ENCODE measurements at places on chromosomes 16 and 17.

DNA sequence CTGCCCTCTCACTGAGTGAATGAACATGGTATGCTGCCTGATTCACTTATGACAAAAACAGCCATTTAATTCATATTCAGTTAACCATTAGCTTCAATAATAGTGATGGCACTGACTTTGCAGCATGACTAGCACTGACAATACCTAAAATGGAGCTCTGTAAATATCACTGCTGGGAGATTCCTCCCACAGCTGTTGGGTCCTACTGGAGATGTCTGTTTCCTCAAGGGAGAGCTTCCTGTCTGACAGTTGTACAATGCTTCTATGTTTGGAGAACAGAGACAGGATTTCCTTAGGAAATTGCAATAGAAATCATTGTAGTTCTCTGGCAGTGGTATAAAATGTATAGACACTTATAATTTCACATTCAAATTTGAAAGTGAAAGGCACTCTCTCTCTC, 695.9 kb upstream of the CDH8 start:
- no peak for DNase-seq

GRCh38 chr17:27522028-27522635, 65.9 kb downstream of the KSR1 start:
- DNase-seq, result no peak

DNA sequence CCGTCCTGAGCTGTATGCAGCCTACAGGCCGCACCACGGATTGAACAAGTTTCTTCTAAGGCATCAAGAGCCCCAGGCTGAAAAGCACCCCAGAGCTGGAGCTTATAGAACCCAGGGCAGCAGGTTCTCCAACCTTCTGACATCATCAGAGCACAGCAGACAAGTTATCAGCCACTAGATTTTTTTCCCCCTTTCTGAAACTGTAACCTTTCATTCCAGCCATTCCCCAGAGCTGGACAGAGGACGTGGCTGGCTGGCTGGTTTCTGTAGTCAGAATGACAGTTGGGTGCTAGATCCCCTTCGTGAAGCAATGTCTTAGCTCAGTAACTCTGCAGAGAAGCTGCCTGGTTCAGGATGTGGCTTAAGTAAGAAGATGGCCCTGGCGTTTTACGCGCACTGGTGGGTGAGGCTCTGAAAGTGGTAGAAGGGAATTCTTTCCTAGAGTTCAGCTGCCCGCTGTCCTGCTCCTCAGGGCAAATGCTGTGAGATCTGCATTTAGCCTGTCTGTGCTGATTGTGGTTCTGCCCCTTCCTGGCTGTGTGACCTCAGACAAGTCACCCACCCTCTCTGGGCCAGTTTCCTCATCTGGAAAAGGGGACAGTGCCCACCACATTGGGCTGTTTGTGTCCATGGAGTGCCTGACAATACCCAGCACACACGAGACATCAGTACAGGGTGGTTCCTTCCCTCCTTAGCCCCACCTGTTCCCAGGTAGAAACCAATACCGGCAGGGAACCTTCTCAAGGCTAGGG, 9.1 kb downstream of the DEXI start:
- DNase-seq, result no peak

DNA sequence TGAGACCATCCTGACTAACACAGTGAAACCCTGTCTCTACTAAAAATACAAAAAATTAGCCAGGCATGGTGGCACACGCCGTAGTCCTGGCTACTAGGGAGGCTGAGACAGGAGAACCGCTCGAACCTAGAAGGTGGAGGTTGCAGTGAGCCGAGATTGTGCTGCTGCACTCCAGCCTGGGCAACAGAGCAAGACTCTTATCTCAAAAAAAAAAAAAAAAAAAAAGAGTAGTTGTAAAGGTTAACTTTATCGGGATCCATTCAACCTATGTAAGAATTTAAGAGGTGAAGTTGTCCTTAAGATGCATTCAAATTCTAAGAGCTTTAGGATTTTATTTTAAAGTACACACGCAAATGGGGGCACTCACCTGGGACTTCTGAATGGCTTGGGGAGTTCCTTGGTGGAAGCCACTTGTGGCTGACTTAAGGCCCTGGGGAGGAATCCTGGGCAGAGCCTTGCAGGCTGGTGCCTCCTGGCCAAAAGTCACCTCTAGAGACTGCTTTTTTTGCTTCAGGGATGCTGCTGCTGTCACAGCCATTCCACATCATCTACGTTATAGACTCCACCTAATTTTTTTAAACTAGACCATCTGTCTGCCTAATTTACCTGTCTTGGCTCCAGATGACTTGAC, 3.3 kb downstream of the CTCF start:
- DNase-seq, result no peak

GRCh38 chr16:71885261-71885650, 1.3 kb upstream of the ZNF821 start:
- DNase-seq, result no peak

DNA sequence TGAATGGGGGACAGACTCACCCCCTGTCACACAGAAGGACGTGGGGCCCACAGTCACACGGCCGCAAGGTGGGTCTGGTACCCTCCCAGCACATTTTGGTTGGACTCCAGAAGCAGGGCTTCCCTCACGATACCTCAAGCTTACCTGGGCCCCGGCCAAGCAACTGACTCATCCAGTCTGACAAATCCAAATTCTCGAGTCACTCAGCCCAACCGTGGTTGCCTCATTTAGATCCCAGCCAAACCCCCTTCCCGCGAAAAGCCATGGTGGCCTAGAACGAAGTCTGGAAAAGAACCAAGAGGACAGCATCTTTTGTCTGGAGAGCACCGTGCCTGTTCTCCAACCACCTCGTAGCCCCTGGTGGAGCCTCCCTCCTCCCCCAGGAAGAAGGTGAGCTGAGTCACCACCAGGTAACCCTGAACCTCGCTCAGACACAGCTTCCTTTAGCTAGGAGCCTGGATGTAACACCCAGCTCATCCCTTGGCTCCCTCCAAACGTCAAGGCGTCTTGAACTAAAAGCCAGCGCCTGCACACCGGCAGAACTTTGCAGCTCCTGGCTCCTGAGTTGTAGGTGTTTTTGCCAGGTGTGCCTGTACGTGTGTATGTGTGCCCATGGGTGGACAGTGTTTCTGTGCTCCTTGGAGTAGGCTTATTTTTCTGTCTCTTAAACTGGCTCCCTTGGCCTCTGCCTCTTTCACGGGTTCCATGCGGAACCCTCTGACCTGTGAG, 78.9 kb downstream of the CMIP start:
- peak; percentile 88 for DNase-seq

DNA sequence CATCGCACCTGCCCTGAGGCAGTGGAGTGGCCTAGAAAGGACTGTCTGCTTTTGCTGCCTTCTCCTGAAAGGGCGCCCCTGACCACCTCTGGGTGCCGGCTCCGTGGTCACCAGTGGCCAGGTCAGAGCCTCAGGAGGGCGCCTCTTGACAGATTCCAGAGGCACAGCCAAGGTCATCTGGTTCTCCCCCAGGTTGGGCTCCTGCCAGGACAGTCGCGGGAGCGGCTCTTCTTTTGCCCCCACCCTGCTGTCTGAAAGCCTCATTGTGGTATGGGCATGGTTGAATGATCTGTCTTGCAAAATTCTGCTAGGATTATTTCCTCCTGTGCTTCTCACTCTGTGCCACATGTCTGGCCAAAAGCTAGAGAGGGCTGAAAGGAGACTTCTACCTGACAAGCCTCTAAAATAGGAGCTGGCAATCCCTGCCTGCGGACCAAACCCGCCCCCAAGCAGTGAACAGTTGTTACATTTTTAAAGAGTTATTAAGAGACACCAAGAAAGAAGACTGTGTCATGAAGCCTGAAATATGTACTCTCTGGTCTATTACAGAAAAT, 82.8 kb downstream of the SNX29 start:
- DNase-seq, result no peak

DNA sequence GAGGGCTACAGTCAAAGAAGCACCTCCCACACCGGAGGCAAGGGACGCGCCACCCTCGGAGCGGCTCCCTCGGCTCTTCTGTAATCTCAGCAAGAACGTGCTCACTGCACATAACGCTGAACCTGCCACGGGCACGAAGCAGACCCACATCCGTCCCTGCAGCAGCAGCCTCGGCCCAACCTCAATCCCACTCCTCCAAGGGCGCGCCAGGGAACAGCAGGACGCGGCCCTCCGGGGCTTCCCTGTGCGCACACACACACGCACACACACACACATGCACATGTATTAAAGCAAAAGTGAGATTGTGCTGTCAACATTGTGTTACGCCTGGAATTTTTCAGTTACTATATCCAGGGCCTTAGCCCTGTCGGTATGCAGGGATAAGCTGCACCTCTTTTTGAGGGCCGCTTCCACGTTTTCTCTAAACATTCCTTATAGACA, 54.0 kb downstream of the TBC1D16 start:
- no peak for DNase-seq

GRCh38 chr17:43367737-43368242, 31.0 kb upstream of the ARL4D start:
- DNase-seq, result no peak

- peak; percentile 30 for DNase-seq
Measured at GRCh38 chr16:24347556-24347955, 91.4 kb downstream of the CACNG3 start.

- no peak for DNase-seq
Measured at GRCh38 chr17:8724451-8724850, 20.2 kb downstream of the CCDC42 start.

GRCh38 chr16:81318711-81319110, 3.9 kb downstream of the GAN start:
- DNase-seq, result peak; percentile 12

GRCh38 chr17:59451706-59452105, 113.7 kb upstream of the DHX40 start:
- peak; percentile 78 for DNase-seq

DNA sequence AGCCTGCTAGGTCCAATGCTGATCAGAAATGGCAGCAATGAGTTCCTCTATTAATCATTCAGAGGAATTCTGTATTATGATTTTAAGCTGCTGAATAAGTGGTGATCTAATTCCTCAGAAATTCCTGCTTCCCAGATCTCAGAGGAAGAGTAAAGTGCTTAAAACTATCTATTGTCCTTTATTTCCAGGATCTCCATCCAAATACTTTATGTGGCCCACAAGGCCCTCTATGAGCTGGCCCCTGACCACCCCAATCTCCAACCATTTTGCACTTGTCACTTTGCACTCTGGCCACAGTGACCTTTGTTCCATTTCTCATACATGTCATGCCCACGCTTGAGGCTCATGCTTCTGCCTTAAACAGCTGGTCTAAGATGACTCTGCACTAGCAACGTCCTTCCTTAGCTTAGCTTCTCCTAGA, 93.7 kb downstream of the CA10 start:
- peak; percentile 41 for DNase-seq

GRCh38 chr16:71404364-71404763, 37.5 kb downstream of the TLE7 start:
- DNase-seq, result no peak

GRCh38 chr17:28811651-28812090, 30.9 kb downstream of the FAM222B start:
- peak; percentile 21 for DNase-seq
